ENCODE measurements at places on chromosomes 3 and 15. TPM values are rescaled to one million over a fixed set of nuclear protein-coding genes. Genes with fewer than 3 reads are reported as not detected.

- no peak for DNase-seq
Measured at GRCh38 chr3:38268087-38268486, 2.5 kb downstream of the SLC22A13 start.

FHIT gene
- total RNA-seq: 18.7 TPM

GRCh38 chr3:65988411-65989180 is 50.1 kb downstream of the MAGI1 start:
- no peak for DNase-seq

- DNase-seq: peak; percentile 80
Measured at GRCh38 chr3:127544192-127544802, 46.2 kb downstream of the TPRA1 start.

DNA sequence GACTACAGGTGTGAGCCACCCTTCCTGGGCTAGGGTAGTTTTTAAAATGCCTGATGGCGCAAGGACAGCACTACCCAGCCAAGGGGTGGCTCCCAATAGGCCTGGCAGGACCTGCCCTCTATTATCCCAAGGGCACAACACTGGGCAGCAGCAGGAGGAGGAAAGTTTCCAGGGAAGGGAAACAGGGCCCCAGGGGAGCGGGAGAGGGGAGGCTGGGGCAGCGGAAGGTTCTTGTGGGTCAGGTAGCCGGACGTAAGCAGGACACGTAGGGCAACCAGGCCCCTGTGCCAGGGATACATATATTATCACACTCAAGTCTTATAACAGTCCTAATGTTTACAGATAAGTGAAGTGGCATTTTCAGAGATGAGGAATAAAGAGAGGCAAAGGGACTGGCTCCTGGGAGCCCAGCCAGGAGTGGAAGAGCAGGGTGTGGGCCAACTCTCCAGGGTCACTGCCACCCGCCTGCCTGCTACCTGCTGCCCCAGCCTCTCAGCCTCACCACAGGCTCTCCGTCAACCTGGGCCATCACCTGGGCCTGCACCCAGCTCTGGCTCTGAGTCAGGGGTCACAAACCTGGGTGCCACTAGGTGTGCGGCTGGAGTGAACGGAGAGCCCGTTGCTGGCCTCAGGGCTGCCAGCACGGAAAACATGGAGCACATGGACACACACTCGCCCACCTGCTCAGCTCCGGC is 73.2 kb upstream of the SNRPA1 start:
- DNase-seq: no peak

CACNA2D3 gene
- 1.5 TPM for total RNA-seq
